ENCODE measurements at places on chromosomes 7 and 10.

DNA sequence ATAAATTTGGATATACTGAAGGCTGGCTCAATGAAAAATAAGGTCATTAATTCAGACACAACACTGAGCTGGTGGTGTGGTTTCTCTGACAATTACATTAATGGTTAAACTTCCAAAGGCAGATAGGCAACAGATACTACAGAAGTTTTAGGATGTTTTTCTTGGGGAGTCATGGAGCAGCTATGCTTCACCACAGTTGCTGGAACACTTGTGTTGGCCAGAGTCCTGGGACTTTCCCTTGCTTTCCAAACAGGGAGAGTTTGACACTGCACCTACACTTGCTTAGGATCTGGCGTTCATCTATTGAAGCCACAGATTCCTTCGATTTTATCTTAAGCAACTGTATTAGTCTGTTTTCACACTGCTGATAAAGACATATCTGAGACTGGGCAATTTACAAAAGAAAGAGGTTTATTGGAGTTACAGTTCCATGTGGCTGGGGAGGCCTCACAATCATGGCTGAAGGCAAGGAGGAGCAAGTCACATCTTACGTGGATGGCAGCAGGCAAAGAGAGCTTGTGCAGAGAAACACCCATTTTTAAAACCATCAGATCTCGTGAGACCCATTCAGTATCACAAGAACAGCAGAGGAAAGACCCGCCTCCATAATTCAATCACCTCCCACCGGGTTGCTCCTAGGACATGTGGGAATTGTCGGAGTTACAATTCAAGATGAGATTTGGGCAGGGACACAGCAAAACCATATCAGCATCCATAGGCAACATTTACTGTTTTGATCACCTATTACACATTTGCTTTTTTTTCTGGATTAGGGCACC is 27.8 kb upstream of the TMEM178B start:
- DNase-seq, result no peak

DNA sequence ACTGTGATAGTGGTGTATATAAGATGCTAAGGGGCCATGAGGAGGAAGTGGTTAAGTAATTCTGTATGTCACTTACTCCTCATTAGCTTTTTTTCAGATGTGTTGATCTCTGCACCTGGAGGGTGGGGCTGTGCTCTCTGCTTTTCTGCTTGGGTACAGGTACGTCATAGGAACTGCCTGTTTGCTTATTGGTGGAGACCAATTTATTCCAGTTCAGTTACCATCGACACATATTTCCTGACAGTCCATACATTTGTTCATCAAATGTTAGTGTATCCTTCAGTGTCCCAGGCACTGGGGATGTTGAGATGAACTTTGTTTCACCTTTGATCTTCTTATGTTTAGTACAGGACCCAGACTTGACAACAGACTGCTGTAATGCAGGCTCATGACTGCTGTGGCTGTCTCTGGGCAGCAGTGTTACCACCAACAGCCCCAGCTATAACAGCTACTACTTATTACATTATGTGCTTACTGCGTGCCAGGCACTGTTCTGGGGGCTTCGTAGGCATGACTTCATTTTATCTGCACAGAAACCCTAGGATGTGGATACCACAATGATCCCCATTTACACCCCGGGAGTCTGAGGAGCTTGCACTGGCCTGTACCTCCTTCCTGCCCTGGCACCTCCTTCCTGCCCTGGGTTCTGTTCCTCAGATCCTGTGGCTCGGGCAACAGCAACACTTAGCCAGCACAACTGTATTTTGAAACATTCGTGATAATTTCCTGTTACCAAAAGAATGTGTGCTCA is 87.4 kb downstream of the BUB3 start:
- DNase-seq, result no peak

DNA sequence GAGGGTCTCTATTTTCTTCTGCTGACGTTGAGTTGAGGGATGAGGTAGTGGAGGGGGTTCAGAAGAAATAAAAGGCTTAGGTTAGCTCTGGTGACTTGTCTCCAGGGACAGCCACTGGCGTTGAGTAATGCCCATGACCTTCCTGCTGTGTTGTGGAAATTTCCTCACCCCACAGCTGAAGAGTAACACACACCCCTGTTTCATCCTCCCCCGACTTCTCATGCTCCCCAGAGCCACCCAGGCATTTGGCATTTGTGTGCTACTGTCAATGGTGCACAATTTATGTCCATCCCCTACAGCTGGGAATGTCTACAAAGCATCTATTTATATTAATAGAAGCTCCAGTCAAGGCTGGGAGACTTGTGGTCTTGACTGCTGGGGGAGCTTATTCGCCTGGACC is 4.7 kb upstream of the TMEM72 start:
- no peak for DNase-seq

DNA sequence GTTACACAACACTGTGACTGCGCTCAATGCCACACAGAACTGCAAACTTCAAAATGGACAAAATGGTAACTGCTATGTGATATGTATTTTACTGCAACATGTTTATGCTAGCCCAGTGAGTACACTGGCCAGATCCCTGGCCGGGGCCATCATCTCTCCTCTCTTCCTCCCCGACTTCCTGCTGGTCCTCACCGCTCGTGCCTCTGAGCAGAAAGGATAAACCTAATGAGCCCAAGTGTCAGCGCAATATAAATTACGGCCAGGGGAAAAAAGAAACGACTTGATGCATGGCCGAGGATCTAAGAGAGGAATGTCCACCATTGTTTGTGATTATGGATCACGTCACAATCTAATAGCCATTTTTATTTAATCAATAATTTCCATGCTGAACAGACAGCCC is 225.2 kb downstream of the GLI3 start:
- no peak for DNase-seq

DNA sequence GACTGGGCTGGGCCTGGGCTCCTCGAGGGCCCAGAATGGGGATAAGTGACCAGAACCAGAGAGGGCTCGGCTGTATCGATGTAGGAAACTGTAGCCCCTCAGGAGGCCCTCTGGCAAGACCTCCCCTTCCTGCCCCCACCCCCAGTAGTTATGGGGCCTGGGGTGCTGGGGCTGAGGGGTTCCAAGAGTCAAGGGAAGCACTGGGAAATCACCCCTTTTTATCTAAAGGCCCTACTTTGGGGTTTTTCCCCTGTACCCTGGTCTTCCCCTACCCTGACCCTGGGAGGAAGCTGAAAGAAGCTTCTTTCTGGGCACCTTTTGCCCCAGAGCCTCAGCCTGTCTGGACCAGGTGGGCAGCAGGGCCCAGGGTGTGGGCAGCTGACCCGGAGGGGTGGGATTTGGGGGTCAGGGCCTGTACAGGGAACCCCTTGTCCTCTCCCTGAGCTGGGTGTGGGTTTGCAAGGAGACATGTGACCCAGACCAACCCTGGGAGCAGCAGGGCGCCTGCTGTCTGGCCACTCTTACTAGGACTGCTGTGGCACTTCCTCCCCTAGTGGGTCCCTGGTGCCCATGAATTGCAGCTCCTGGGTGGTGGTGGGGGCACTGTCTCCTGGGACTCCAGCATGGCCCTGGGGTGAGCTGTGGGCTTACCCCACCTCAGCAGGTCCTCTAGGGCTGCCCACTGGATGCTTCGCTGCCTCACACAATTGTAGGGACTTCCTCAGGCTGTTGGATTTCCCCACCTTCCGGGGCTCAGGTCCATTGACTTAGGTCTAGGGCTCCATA is 1.5 kb downstream of the IRF5 start:
- DNase-seq, result no peak

DNA sequence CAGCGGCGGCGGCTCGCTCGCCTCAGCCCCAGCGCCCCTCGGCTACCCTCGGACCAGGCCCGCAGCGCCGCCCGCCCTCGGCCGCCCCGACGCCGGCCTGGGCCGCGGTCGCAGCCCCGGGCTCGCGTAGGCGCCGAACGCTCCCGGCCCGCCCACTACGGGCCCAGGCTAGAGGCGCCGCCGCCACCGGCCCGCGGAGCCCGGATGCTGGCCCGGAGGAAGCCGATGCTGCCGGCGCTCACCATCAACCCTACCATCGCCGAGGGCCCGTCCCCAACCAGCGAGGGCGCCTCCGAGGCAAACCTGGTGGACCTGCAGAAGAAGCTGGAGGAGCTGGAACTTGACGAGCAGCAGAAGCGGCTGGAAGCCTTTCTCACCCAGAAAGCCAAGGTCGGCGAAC is 18.2 kb upstream of the TSPAN33 start:
- no peak for DNase-seq

DNA sequence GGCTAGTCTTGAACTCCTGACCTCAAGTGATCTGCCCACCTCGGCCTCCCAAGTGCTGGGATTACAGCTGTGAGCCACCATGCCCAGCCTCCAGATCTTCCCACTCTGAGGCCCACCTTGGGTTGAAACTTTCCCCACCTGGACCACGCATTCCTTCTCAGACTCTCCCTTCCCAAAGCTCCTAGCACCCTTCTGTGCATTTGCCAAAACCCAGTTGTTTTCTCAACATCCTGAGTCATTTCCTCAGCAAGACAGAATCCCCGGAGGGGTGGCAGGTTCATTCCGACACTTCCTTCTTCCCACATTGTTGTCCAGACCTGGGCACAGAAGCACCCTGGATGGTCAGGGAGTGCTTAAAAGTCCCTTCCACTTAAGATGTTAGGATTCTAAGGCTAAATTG is 28.9 kb downstream of the BAG3 start:
- peak; percentile 66 for DNase-seq

DNA sequence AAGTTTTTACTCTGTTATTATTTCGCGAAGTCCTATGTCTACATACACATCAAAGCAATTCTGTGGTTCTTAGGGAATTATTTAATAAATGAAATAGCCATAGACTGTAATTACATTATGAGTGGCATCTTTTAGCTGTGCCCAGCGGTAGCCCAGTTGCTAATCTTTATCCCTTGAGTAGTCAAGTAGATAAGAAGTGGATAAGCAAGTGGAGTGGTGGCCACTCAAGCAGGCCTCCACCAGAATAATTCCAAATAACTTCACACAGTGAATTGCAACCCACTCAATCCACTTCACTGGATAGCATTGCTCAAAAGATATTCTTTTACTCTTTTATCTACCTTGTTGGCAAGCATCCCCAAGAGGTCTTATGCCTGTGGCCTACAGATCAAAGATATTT is 349.7 kb downstream of the AUTS2 start:
- DNase-seq, result no peak

DNA sequence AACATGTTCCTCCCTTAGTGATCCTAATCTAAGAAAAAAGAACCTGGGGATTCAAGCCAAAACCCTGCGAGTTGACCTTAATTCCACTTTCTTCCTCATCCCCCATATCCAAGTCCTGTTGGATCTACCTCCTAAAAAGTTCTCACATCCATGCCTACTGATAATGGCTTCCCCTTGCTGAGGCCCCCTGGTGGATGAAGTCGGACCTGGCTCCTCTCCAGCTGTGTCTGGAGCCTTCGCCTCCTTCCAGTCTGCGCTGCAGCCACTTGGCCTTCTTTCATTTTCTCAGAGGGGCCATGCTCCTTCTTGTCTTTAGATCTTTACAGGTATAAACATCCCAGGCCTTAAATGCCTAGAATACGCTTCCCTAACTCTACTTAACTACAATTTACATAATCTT is 8.1 kb downstream of the PDE1C start:
- DNase-seq, result peak; percentile 48

GRCh38 chr10:26516540-26517101 is 78.5 kb downstream of the APBB1IP start:
- DNase-seq, result peak; percentile 13

- peak; percentile 42 for DNase-seq
These were observed 42.3 kb downstream of the ARID5B start for GRCh38 chr10:61943674-61944378.

DNA sequence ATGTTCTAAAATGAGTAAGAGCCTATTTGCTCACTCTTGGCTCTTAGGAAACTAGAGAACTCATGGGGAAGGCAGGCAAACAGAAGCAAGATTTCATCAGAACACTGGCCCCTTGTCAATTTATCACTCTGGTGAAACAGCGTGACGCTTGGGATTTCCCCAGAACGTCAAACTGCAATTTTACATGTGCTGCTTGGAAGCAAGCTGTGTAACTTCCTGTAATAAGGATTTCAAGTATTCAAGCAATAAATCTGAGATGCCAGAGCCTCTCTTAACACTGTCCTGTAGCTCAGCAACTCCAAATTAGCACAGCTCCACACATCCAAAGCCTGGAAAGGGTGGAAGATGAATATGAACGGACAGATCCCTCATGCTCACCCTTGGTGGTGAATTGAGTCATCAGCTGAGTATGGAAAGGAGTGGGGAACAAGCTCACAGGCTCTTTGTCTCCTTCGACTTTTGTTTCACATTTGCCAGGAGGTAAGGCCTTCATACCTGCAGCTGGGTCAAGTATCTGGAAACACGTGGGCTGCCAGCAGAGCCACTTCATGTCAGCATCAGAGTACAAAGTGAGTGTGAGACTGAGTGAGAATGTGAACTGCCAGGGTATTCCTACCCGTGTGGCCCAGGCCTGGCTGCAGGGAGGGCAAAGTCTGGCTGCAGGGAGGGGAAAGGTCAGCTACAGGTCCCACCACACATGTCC is 140.4 kb upstream of the NAMPT start:
- peak; percentile 76 for DNase-seq

- no peak for DNase-seq
These were observed 88.1 kb upstream of the RSU1 start for GRCh38 chr10:16905320-16905719.

DNA sequence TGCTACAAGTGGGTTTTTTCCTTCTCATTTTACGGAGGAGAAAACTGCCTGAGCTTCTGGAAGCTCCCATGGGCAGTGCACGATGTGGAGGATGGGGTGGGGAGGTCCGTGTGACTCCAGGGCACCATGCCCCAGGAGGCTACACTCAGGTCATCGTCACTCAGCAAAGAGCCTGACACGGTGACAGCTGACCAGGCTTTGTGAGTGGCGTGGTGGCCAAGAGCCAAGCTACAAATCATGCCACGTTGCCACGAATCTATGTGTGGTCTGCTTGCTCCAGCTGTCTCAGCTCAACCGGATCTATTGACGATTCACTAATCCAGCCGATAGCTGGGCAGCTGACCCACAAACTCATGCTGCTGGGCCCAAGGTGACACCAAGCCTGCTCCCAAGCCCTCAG is 27.6 kb upstream of the C10orf71 start:
- no peak for DNase-seq

- no peak for DNase-seq
These were observed 244.4 kb downstream of the CHCHD3 start for GRCh38 chr7:132837529-132837928.

- no peak for DNase-seq
These were observed 178.9 kb upstream of the TMEM106B start for GRCh38 chr7:12032146-12032545.

Data from urothelium cell line (cell line).